IgD-negative memory B cell (primary cell): ENCODE measurements at places on chromosomes 1 and 21. TPM values are rescaled to one million over a fixed set of nuclear protein-coding genes. Genes with fewer than 3 reads are reported as not detected.

The RAP1A gene
- 44.9 TPM for polyA plus RNA-seq

The NCAM2 gene
- not detected for polyA plus RNA-seq

The HES2 gene
- not detected for polyA plus RNA-seq

The DCST2 gene
- polyA plus RNA-seq, result not detected

The SLC25A34 gene
- polyA plus RNA-seq, result not detected

The FCRLB gene
- 11.1 TPM for polyA plus RNA-seq

The SORT1 gene
- 0.09 TPM for polyA plus RNA-seq

The KLF17 gene
- not detected for polyA plus RNA-seq

The PGLYRP4 gene
- polyA plus RNA-seq, result not detected

The FOXD3 gene
- not detected for polyA plus RNA-seq

The CYP2J2 gene
- 1.0 TPM for polyA plus RNA-seq

The KANK4 gene
- polyA plus RNA-seq, result not detected

The C1orf141 gene
- polyA plus RNA-seq, result not detected

The SPATA17 gene
- polyA plus RNA-seq, result not detected

The OLIG2 gene
- polyA plus RNA-seq, result not detected

The FPGT gene
- polyA plus RNA-seq, result 3.9 TPM

The ERICH3 gene
- not detected for polyA plus RNA-seq

The KIF17 gene
- not detected for polyA plus RNA-seq

The CFAP74 gene
- not detected for polyA plus RNA-seq

The RGS4 gene
- not detected for polyA plus RNA-seq

The DCDC2B gene
- polyA plus RNA-seq, result not detected

The ANKRD34A gene
- polyA plus RNA-seq, result 0.64 TPM

The AMY2B gene
- 2.7 TPM for polyA plus RNA-seq

The OR2L2 gene
- not detected for polyA plus RNA-seq

The IGSF21 gene
- not detected for polyA plus RNA-seq

The CACNA1S gene
- not detected for polyA plus RNA-seq

The PPIAL4G gene
- polyA plus RNA-seq, result not detected

The NCMAP gene
- not detected for polyA plus RNA-seq
